ENCODE measurements at places on chromosomes 4 and X.

- DNase-seq, result no peak
These were observed 408.2 kb downstream of the SMARCA1 start for GRCh38 chrX:129115104-129115503.

GRCh38 chrX:58025979-58026378, 115.7 kb upstream of the ZXDA start:
- DNase-seq, result no peak

DNA sequence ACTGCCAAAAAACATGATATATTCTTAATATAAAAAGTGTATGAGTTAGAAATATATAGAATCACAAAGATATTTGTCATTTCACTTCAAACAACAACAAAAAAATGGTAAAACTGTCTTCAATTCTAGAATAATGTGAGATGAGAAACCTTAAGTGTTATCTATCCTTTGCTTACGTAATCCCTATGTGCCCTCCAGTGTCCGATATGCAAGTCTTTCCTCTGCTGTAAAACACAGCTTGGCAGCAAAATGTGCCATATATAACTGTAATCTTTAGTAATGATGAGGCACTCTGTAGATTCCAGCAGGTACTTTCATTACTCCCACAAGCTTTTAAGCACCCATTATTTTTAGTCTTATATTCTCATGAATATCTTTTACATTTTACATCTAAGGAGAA, 555.1 kb upstream of the FRG1 start:
- DNase-seq, result no peak

DNA sequence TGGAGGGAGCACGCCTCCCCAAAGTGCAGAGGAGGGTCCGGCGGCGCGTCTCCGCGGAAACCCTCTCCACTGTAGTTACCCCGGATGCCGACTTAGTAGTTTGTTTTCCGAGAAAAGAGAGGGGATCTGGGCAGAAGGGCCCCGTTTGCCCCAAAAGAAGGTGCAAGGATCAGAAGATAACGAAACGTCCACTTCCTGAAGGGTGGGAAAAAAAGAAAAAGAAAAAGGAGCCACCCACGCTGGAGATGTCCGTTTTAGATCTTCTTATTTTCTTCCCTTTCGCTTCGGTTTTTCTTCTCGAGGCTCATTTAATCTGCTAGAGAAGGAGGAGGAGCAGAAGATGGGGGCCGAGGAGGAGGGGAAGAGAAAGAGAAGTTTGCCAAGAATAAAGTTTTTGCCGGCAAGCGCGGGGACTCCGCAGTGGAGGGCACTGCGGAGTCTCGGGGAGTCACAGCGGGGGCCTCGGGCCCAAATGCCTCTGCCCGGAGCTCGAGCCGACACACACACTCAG, 517 bp downstream of the LEF1 start:
- no peak for DNase-seq

- DNase-seq, result no peak
These were observed 143.4 kb upstream of the VCX3A start for GRCh38 chrX:6678313-6678712.

DNA sequence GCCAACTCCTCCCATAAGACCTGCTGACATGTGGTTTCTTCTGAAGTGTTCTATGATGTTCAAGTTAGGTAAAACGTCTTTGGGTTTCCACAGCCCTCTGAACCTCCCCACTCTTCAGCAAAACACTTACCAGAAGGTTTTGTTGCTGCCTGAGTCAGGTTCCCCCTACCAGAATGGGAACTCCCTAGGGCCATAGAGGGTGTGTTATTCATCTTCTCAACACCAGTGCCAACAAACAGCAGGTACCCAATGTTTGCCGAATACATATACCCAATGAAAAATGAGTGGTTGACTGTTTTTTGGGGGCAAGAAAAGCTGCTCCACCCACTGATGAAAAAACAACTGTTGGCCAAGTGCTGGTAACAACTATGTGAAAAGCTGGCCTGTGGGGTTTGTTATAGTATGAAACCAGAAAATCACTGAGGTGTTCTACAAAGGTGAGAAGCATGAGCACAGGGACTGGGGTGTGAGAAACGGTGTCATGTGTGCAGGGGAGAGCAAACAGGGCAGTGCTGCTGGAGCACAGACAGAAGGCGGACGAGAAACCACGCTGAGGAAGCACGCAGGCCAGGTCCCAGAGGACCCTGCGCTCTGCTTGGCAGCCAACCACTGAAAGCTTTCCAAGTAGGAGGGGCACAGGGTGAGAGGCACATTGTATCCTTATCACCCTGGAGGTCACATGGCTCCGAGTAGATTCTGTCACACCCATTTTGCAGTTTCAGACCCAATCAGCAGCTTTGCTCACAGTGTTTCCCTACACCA, 28.8 kb downstream of the ATP8A1 start:
- DNase-seq, result peak; percentile 13

GRCh38 chr4:3740256-3740655, 25.9 kb upstream of the ADRA2C start:
- no peak for DNase-seq

- no peak for DNase-seq
These were observed 413.4 kb downstream of the UBE2NL start for GRCh38 chrX:144297221-144297620.

DNA sequence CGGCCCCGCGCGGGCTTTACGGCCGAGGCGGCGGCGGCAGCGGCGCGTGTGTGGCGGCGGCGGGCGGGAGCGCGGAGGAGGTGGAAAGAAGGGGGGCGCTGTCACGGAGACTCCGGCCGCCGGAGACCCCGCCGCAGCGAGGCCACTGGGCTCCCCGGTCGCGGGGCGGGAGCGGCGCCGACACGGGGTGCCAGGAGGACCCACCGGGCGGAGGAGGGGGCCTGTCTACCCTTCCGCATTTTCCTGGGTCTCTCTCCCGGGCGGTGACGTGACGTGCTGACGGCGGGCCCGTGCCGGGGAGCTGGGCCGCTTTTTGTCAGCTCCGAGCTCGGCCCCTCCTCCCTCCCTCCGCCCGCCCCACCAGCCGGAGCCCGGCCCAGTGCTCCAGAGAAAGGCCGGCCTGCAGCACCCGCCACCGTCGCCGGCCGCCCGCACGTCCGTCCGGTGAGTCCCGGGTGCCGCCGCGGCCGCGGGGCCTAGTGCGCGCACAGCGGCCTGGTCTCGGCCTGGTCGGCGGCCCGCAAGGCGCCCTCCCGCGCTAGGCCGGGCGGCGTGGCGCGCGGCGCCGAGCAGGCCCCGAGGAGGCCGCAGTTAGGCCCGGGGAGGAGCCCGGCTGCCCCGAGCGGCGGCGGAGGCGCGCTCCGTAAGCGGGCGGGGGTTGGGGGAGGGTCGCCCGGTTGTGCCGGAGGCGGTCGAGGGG, at the start of gene ZFX:
Gene ZFX (plus strand): TSS at position 379 of the 700 bp plus-strand sequence. CDS start 23,014 bp downstream, outside the sequence.
- peak; percentile 43 for DNase-seq

DNA sequence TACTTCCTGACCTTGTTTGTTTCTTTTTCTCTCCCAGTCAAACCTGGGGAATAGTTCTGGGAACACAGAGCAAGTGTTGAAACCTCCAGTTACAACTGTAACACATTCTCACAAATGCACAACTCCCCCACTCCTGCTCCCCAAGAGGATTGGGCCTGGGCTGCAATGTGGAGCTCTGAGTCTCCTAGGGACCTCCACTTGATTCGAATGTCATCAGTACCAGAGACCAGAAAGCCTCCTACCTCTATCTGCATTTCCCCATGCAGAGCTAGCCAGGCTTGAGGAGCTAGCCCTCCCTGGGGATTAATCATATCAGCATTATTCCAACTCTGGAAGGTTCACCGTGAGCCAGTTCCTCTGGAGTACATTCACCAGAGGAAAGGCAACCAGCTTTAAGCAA, 41.7 kb upstream of the CITED1 start:
- no peak for DNase-seq

- no peak for DNase-seq
These were observed 276.1 kb downstream of the GASK1B start for GRCh38 chr4:157896726-157897125.

DNA sequence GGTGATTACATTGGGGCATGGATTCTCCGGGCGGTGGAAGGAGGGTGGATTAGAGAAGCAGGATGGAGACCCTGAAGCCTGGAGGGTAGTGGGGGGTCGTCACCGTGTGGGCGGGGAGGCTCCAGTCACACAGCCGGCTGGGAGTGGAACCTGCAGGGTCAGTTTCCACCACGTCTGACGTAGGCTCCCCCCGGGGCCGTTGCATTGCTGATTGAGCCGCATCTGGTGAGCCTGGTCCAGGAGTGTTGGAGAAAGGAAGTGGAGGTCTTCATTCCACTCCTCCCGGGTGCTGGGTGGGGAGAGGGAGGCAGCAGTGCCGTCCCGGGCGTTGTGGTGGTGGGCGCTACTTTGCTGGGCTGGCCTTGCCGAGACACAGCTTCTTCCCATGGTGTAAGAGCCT, 28.1 kb downstream of the TBC1D14 start:
- no peak for DNase-seq

- no peak for DNase-seq
These were observed 17.0 kb upstream of the WWC2 start for GRCh38 chr4:183082053-183082452.

DNA sequence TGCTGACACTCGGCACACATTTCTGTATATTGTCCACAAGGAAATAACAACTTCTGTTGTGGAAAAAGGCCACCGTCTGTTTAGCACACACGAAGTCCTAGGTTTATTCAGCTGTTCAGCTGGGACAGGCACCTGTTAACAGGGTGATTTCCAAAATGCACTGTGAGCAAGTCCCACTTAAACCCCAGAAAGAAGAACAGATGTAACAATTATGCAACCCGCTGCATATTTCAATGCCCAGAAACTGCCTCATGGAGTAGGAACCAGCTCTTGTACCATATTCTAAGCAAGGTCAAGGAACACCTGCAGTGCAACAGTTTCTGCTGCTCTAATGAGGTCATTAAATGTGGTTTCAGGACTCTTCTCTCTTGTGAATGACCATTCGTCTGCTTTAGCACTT, 77.1 kb downstream of the GEMIN8 start:
- DNase-seq, result no peak

DNA sequence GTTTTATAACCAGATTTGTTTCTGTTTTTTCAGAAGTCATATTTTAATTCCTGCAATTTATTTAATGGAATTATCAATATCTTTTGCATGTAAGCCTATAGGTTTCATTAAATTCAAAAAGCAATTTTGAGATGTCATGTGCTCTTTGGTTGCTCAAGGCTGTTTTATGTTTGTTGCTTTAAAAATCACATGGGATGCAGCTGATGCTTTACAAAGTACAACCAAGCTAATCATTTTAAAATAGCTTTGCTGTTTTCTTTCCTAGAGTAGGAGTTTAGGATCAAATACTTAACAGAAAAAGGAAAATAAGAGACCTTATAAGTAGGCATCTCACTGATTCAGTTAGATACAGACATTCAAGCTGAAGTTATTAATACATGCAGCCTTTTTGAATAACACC, 11.3 kb downstream of the CPEB2 start:
- DNase-seq, result no peak

DNA sequence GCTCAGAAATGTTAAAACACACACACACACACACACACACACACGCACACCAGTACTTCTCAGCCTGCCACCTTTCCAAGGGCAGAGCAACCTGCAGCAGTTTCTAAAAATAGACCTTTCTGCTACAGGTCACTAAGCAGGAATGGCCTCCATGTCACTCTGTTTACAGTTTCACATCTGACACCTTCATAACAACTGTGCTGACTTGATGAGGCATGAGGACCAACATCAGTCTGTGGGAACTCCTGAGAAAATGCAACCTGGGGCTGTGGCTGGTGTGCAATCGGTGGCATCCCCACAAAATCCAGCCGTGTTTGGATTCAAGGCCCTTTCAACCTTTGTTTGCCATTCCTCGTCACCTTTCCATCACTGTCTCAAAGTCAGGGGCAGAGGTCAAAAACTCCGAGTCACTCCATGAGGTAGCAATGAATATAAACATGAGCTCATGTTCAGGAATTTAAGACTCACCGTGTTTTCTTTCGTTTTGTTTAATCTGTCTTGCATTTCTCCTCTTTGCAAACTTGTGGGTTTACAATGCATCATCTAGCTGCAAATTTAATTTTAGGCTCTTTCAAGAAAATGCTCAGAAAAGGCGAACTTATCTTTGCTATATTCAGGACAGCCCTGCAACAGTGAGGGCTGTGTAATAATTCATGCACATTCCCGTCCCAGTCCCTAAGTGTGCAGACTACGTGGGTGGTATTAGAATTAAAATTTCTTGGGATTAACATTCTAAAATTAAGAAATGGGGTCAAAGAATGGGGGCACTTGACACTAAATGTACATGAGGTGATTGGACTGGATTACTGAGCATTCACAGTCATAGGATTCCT, 135.3 kb downstream of the SHROOM3 start:
- DNase-seq, result no peak

DNA sequence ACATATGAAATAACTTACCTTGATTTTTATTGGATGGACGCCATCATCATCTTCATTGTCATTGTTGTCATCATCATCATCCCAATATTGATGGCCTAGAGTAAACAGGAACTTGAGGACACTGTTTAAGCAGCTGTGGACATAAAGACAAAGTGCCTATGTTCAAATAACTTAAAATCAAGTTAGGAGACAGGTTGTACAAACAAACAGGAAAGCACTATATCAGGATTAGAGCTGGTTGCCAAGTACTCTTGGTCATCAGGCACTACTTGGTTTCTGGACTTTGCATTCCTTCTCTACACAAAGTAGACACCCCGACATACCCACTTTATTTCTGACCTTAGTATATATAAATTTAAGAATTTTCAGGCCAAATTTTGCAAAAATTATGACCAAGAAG, 608.6 kb downstream of the KLHL13 start:
- DNase-seq, result no peak

- no peak for DNase-seq
These were observed 18.6 kb downstream of the SEC24D start for GRCh38 chr4:118817178-118817930.

DNA sequence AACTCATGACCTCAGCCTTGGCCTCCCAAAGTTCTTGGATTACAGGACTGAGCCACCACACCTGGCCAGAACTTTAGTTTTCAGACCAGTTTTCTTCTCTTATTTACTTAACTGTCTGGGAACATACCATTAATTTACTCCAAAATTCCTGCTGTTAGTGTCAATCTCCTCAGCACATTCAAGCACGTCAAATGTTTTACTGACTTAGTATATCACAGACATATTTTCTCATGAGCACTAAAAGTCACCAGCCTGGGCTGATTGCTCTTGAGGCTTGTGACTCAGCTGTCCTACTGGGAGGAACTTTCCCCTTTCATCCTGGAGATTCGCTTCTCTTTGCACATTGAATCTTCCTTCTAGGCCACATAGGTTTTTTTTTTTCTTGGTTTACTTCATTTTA, 109.6 kb downstream of the PCDH18 start:
- DNase-seq, result no peak

DNA sequence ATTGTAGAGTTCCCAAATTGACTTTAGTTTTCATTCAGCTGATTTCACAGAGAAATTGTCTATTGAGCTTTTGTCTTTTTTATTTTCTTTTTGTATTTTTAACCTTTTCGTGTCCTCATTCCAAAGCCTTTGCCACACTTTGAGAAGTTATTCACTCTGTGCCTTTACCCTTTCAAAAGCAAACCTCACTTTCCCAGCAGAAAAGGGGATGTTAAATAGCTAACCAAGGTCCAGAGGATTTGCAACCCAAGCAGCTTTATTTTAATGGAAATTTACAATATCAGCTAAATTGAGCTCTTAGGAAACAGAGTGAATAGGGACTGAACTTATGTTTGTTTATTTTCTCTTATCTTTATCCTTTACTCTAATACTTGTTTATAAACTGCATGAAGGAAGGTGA, 428.8 kb downstream of the PCDH7 start:
- no peak for DNase-seq

Data from stimulated activated CD8-positive, alpha-beta memory T cell treated with anti-CD3 and anti-CD28 coated beads, Interleukin-2, amount 100 ng/mL, for 1 hour (primary cell).